ENCODE measurements at places on chromosomes 1 and 21. TPM values are rescaled to one million over a fixed set of nuclear protein-coding genes. Genes with fewer than 3 reads are reported as not detected.

The FAM72D gene
- total RNA-seq, result not detected

DNA sequence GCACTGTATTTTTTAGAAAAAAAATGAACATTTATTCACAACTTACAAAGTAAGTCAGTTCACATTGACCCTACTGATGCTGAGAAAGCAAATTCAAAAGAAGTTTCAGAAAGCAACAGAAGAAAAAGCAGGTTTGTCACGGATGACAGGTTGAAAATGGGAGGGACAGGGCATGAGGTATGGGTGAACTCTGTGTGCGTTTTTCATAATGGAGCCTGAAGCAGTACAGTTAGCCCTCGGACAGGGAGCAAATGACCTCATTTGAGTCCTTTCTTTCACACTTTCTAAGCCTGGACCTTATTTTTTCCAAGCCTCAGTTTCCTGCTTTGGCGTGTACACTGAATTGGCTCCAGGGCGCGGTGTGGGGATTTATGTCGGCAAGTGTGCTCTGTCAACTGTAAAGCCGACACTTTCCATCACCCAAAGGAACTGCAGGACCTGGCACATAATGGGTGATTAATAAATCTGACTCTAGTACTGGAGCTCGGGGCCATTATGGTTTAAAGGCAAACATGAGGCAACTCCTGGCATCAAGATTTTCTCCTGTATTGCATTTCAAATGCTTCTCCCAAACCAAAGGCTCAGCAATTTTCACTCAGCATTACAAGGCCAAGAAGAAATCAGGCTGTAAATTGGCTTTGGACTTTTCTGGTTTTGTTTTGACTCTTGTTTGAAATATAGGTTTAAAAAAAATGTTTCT is 345.5 kb upstream of the DUSP10 start:
- no peak for DNase-seq

DNA sequence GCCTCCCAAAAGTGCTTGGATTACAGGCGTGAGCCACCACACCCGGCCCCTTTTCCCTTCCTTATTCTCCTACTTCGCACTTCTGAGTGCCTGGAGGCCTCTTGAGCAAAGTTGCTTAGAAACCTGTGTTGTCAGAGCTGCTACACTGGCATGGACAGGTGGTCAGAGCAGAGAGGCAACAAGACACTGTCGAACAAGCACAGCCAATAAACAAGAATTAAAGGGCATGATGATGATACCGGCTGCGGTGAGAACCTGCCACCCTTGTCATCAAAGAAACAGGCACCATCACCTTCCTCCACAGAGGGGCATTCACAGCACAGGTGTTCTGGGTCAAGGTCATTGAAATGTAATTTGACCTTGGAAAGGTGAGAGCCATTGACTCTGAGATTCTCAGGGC is 23.3 kb downstream of the STUM start:
- no peak for DNase-seq

- DNase-seq, result no peak
Measured at GRCh38 chr1:177922209-177922608, 47.6 kb downstream of the SEC16B start.

DNA sequence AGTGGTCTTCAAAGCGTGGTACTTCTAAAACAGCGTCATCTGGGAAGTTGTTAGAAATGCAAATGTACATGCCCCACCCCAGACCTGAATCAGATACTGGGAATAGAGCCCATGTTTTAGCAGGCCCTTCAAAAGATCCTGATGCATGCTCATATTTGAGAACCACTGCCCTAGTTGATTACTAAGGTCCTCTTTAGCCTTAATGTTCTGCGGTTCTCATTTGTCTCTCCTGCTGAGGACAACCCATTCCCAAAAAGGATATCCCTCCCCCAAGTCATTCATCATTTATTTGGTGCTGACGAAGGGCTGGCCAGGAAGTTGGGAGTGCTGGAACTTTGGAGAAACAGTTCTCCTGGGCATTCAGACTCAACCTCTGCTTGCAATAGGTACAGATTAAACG is 92.4 kb upstream of the RALGPS2 start:
- DNase-seq, result no peak

The NBPF20 gene
- total RNA-seq, result 4.0 TPM

The FAM43B gene
- not detected for total RNA-seq

GRCh38 chr1:197970771-197971170 is 53.6 kb downstream of the LHX9 start:
- DNase-seq, result no peak

DNA sequence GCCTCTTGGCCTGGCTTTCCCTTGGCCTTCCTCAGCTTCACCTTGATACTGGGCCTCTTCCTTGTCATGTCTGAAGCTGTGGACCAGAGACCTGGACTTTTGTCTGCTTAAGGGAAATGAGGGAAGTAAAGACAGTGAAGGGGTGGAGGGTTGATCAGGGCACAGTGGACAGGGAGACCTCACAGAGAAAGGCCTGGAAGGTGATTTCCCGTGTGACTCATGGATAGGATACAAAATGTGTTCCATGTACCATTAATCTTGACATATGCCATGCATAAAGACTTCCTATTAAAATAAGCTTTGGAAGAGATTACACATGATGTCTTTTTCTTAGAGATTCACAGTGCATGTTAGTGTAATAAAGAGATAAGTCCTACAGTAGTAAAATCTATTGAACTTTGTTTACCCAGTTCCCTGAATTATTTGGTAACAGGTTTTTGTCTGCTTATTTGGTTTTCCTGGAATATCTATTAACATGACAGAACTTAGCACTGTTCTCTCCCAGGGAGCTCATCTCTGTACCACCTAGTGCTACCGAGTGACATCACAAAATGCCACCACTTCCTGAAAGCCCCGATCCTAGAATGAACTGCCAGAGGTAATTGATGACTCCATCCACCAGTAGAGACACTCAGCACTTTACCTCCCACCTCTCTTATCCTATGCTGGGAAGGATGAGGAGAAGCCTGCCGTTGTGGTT is 22.2 kb downstream of the UBE2T start:
- DNase-seq, result no peak

GRCh38 chr1:67175530-67176087 is 9.4 kb downstream of the IL23R start:
- DNase-seq, result no peak

DNA sequence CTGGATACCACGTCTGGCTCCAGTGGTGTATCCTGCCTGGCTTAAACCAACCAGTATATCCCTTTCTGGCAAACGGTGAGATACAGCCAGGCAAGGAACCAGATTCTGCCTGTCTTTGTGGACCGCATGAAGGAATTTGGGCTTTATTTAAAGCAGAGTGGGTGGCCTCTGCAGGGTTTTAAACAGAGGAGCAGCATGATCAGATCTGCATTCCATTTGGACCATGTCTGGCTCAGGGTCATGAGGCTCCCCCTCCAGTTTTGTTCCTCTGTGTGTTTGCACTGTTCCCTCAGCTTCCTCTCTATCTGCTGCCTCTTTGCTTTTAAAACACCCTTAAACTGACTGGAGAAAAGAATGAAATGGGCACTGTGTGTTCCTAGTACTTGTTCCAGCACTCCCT is 195.0 kb downstream of the GIPC2 start:
- DNase-seq, result no peak

The KCNA3 gene
- 3.5 TPM for total RNA-seq

- no peak for DNase-seq
Measured at GRCh38 chr1:106447466-106447865, 609.0 kb upstream of the PRMT6 start.

Data from Peyer's patch (tissue), 4 donors.